ENCODE measurements at places on chromosomes 1 and 21. TPM values are rescaled to one million over a fixed set of nuclear protein-coding genes. Genes with fewer than 3 reads are reported as not detected.

Gene MAEL
- polyA plus RNA-seq: not detected

Gene GSTM1
- 99.7 TPM for polyA plus RNA-seq

Gene PADI1
- polyA plus RNA-seq: 98.2 TPM

Gene CYP2J2
- 7.3 TPM for polyA plus RNA-seq

Gene NCF2
- polyA plus RNA-seq: 3.1 TPM

Gene KLF17
- not detected for polyA plus RNA-seq

Gene OR10X1
- not detected for polyA plus RNA-seq

Gene SYT14
- not detected for polyA plus RNA-seq

Gene PRDX6
- 385 TPM for polyA plus RNA-seq

Gene TNFSF18
- polyA plus RNA-seq: not detected

Gene SAMD13
- 1.7 TPM for polyA plus RNA-seq

Gene SPRR4
- not detected for polyA plus RNA-seq

Gene KCNE2
- polyA plus RNA-seq: 240 TPM

Gene VAV3
- polyA plus RNA-seq: 6.6 TPM

Gene YBEY
- polyA plus RNA-seq: 19.6 TPM

Gene ADAMTSL4
- 7.5 TPM for polyA plus RNA-seq

Gene LAMC2
- 4.3 TPM for polyA plus RNA-seq

Gene PROK1
- polyA plus RNA-seq: not detected

Gene OLIG2
- not detected for polyA plus RNA-seq

Gene SCAF4
- polyA plus RNA-seq: 6.0 TPM

Gene RPE65
- 0.46 TPM for polyA plus RNA-seq

Gene PRRX1
- polyA plus RNA-seq: 6.0 TPM

Gene CYP4A22
- not detected for polyA plus RNA-seq

Gene OR2L8
- polyA plus RNA-seq: not detected

Gene AGRN
- polyA plus RNA-seq: 3.5 TPM

Gene IL20
- not detected for polyA plus RNA-seq

Gene PLPPR4
- not detected for polyA plus RNA-seq

Gene MYOM3
- polyA plus RNA-seq: 0.18 TPM

Gene CRP
- polyA plus RNA-seq: not detected

Gene SYTL1
- polyA plus RNA-seq: 78.5 TPM

Gene KCTD3
- polyA plus RNA-seq: 34.2 TPM

Gene ACTL8
- polyA plus RNA-seq: not detected

Gene HENMT1
- 2.9 TPM for polyA plus RNA-seq

Gene PAPPA2
- 0.25 TPM for polyA plus RNA-seq

Gene PIGC
- 16.1 TPM for polyA plus RNA-seq

Gene SLC26A9
- polyA plus RNA-seq: 7.9 TPM

Gene PCAT6
- polyA plus RNA-seq: 3.9 TPM

All from stomach (tissue), 19 donors.